Stimulated activated CD8-positive, alpha-beta memory T cell treated with anti-CD3 and anti-CD28 coated beads, Interleukin-7, amount 100 ng/mL, for 4 hours (primary cell): ENCODE measurements at places on chromosomes 1 and 21.

DNA sequence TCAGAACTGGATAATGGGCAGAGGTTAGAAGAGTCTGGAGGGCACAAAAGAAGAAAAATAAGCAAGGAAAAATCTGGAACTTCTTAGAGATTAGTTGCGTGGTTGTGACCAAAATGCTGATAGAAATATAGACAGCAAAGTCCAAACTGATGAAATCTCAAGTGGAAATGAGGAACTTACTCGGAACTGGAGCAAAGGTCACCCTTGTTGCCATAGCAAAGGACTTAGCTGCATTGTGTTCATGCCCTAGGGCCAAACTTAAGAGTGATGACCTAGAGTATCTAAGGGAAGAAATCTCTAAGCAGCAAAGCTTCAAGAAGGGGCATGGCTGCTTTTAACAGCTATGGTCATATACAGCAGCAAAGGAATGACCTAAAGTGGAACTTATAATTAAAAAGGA, 180.0 kb downstream of the TTLL7 start:
- DNase-seq, result no peak

DNA sequence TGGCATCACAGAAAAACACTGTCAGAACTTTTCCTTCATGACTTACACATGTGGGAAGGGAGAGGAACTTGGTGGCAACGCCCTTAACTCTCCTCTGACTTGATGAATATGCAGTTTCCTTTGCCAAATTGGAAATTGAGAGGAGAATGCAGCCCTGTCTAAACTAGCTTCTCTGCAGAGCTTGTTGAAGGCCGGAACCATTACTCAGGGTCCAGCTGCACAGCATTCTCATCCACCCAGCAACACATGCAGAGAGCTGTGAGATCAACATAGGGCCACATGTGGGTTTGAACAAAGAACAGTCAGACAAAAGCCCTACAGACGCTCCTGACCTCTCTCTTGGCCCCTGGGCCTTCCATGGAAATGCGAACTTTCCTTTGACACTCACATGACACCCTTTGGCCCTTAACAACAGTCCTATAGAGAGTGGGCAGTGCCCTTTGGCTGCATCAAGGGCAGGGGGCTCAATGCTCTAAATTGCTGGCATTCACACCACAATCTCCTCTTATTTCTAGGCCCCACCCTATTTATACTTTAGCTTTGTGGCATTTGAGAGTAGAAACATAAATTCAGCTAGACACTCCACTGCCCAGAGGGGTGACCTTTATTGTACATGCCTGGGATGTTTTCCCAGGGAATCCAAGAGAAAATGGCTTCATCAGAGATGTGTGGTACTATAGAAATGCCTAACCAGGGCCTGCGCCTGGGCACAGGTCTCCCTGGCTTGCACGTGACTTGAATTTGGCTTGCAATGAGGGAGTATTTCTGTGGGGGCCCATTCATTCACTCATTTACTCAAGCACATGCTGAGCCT, 64.4 kb downstream of the CDC7 start:
- DNase-seq, result no peak

DNA sequence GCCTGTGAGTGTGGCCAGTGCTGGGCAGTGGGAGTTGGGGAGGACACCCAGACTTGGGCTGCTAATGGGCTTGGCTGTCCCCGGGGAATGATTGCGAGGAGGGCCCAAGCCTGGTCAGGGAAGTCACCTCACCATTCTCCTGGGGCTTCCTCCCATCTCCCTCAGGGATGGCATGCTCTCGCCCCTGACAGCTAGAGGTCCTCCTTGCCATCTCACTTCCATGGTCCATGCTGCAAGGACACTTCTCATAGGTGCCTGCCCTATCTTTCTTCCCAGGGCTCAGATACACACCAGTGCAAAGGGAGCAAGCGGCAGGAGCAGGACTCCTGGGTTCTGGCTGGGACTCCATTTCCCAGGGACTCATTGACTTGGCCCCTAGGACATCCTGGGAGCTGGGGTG, 4.1 kb downstream of the NTRK1 start:
- DNase-seq, result no peak

DNA sequence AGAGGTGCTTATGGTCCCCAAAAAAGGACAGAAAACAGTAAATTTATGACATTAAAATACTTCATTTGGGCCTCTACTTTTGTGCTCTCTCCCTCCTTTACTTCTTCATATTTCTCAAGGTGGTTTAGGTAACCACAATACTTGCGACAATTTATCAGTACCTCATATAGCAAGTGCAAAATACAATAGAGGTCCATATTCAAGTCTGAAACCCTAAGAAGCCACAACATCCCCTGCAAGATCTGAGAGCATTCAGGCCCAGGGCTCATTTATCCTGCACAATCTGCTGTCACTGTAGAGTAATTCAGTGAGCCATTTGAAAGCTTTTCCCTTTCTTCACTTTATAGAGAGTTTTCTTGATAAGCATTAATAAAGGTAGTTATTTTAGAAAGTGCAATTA, 24.2 kb upstream of the ATP6V1G3 start:
- no peak for DNase-seq

GRCh38 chr1:109341944-109342930, 35.4 kb upstream of the MYBPHL start:
- DNase-seq, result no peak

- no peak for DNase-seq
Measured at GRCh38 chr1:23451441-23451840, 26.9 kb upstream of the TCEA3 start.

DNA sequence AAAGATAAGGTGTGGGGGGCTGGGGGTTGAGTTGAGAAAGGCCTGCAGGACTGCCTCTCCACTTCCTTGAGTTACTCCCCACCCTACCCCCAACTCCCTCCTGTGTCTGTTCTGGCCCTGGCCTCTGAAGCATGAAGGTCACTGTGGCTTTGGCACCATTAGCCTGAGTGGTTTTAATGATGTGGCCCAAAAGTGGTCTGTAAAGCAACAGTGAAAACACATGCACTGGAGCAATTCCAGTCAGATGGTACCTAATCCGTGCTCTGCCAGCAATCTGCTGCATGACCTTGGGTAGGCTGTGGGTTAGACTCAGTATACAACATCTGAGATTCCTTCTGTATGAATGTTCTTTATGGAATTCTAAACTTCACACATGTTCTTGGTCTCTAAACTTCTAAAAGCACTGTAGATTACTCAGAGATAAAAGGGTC, 86.5 kb upstream of the ATP1A1 start:
- no peak for DNase-seq

GRCh38 chr1:214472364-214472763, 79.0 kb downstream of the PTPN14 start:
- no peak for DNase-seq

GRCh38 chr21:33412832-33413519, 9.8 kb downstream of the IFNGR2 start:
- DNase-seq, result no peak

DNA sequence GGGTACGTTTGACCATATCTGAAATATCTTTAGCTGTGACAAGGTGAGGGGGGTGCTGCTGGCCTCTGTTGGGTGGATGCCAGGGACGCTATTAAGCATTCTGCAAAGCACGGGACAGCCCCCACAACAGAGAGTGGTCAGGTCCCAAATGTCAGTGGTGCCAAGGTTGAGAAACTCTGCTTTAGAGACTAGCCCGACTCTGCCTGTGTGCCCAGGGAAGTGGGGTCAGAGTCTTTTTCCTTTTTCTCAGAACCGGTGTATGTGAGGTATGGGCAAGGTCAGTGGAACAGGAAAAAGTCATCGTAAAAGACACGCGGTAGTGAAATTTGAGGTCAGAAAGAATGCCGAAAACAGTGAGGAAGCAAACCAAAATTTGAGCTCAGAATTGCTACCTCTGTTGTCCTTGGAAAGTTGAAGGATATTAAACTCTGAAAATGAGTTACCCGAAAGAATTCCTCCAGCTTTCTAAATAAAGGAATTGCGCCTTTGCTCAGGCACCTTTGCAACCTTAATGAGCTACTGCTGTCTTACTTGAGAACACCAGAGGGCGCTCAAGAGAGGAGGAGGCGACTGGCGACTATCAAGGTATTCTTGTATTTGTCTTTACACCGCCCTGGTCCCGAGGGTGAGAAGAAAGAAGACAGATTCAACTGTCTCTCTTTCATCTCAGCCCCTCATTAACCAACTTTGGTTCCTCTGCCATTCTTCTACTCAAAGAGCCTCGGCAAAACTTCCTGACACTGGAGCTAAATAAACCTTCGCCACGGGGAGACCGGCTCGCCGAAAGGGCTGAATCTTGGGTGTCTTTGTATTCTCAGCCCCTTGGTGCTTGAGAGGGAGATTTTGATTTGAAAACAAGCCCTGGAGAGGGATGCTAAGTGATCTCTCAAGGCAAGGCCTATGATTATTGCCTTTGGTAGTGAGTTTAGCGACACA, 85.4 kb upstream of the OLIG2 start:
- no peak for DNase-seq

GRCh38 chr1:5955479-5955977, 36.7 kb downstream of the NPHP4 start:
- no peak for DNase-seq

DNA sequence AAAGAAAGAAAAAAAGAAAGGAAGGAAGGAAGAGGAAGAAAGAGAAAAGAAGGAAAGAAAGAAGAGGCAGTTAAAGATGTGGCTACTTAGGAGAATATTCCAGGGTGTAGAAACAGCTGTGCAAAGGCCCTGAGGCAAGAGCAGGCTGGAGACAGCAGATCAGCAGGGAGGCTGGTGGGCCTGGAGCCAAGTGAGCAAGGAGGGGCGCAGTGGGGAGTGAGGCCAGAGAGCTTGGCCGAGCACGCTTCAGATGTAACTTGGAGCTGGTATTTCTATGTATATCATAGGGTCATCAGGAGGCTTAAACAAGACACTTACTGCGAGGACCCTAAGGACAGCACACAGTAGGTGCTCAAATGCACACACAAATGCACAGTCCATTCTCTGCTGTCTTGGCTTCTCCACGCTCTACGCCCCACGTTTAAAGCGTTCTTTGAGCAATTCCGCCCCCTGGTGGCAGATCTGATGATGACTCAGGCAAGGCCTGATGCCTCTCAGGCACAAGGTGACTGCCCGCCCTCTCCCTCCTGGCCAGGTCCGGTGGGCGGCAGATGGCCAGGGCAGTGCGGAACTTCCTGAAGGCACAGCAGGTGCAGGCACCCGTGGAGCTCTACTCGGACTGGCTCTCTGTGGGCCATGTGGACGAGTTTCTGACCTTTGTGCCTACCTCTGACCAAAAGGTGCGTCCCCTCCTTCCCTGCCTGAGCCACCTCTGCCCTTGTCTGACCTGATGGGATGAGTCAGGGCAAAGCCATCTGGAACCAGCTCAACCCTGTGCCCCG, 11.9 kb upstream of the PADI3 start:
- peak; percentile 65 for DNase-seq

GRCh38 chr1:40594187-40594531, 62.7 kb downstream of the ZNF684 start:
- no peak for DNase-seq

- no peak for DNase-seq
Measured at GRCh38 chr1:3930301-3931006, 30.4 kb upstream of the C1orf174 start.

GRCh38 chr1:211788626-211789025, 41.9 kb downstream of the LPGAT1 start:
- DNase-seq, result no peak

- DNase-seq, result no peak
Measured at GRCh38 chr1:14634486-14634885, 36.0 kb downstream of the KAZN start.

DNA sequence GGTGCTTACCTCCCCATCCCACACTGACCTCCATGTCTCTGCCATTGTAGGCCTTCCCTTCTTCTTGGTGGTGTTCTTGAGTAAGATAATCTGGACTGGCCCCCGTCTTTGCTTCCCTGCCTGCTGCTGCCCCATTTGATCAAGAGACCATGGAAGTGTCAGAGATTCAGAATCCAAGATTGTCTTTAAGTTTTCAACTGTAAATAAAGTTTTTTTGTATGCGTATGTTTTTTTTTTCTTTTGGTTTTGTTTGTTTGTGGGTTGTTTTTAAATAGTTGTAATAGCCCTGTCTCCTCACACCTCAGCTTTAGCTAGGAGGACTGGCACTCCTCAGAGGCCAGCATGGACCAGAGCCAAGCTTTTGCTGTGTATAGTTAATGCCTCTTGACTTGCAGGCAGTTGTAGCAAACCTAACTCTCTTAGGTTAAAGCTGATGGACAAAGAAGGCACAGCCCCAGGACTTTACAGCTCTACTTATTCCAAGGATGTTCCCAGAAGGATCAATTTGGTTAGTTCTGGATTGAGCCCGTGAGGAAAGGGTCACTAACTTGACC, 5.6 kb upstream of the YBX1 start:
- no peak for DNase-seq

DNA sequence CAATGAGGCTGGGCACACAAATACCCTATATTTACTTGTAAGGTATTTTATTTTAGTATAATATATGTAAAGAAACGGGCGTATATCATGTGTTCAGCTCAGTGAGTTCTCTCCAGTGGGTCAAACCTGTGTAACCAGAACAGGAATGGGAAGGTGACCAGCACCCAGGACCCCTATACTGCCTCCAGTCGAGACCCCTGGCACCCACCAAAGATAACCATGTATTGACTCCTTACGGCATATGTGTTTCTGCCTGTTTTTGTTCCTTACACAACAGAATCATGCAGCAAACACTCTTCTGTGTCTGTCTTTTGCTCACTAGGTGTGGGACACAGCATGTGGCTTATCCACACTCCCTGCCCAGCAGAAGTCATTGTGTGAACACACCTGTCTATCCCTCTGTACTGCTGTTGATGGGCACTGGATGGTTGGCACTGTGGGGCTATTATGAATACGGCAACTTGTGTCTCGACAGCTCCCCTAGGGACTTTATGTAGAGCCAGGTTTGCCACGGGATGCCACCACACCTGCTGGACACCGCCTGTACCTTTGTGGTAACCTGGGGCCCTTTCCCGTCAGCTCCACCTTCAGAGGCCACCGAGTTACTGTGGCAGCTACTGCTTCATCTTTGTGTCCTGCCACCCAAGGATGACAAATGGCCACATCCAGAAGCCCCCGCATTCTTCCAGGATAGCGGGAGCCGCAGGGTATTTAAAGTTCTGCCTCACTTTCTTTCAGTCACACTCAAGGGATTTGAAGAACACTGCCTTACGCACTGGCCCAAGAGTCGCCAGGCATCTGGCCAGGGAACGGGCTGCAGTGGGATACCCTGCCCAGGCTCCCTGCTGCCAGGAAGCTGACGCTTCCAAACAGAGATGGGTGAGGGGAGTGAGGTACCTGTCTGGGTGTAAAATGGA, 23.5 kb upstream of the C2CD2 start:
- no peak for DNase-seq

GRCh38 chr1:206032380-206033140, 8.9 kb upstream of the CTSE start:
- no peak for DNase-seq

GRCh38 chr1:203586496-203587081, 40.0 kb upstream of the ATP2B4 start:
- DNase-seq, result no peak

GRCh38 chr1:224591326-224591725, 24.8 kb upstream of the CNIH3 start:
- no peak for DNase-seq

DNA sequence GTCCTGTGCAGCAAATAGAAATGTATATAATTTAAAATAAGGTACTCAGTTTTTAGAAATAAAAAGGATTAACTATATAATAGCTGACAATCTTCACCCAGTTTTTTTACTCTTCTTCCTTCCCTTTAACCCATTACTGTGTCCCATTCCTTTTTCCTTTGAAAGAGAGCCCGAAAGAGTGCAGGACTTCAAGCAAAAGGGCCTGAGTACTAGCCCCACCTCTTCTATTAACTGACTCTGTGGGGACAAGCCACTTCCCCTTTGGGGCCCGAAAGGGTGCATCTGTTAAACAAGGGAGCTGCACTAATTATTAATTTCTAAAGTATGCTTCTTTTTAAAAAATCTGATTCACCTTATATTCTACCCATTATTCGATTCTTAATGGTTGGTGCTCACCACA, 3.3 kb downstream of the USP24 start:
- no peak for DNase-seq

- no peak for DNase-seq
Measured at GRCh38 chr1:175173531-175173930, 19.0 kb downstream of the KIAA0040 start.
